ENCODE measurements at places on chromosomes 5 and 9.

DNA sequence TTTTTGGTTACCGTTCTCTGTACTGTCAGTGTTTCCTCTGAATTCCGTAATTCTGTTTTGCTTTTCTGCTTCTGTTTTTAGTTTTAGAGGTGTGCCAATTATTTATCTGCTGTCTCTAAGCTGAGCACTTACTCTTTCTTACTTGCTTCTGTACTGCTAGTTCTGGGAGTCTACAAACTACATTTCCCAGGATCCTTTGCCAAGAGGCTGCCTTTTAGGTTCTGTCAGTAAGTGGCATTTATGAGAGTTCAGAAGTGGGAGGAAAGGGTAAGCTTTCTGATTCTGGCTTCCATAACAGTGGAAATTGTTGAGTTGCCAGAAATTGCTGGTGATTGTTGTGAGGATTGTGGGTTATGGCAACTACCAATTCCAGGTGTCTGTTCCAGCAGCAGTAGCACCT is 102.4 kb downstream of the OSTF1 start:
- DNase-seq: no peak

DNA sequence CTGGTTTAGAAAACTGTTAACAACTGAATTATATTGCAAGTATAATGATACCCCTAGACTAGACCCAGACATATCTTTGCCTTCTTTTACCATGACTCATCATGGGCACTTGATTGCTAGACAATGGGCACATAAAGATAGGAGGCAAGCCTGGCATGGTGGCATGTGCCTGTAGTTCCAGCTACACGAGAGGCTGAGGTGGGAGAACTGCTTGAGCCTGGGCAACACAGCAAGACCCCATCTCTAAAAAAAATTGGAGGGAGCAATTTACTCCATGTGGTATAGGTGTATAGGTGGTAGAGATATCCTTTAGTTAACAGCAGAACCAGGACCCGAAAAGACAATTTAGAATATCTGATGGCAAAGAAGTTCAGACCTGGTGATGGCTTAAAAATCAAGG is 51.6 kb downstream of the ELOVL7 start:
- DNase-seq: no peak

- no peak for DNase-seq
Measured at GRCh38 chr5:135193213-135194125, 159.4 kb upstream of the PITX1 start.

DNA sequence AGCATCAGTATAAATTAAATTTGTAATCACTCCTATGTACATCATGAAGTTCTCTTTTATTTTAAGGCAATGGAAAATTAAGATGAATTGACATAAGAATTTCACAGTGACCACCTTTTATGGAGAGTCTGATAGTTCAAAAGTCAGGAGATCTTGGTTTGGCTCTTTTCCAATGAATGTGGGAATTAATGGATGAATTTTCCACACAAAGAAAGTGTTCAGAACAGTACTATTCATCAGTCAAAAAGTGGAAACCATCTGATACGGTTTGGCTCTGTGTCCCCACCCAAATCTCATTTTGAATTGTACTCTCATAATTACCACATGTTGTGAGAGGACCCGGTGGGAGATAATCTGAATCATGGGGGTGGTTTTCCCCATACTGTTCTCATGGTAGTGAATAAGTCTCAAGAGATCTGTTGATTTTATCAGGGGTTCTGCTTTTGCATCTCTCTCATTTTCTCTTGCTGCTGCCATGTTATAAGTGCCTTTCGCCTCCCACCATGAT is 24.5 kb downstream of the CCDC125 start:
- no peak for DNase-seq

- no peak for DNase-seq
Measured at GRCh38 chr5:29382780-29383179, 1810.7 kb upstream of the CDH6 start.

- DNase-seq: no peak
Measured at GRCh38 chr9:37953775-37954437, 50.0 kb upstream of the SLC25A51 start.

DNA sequence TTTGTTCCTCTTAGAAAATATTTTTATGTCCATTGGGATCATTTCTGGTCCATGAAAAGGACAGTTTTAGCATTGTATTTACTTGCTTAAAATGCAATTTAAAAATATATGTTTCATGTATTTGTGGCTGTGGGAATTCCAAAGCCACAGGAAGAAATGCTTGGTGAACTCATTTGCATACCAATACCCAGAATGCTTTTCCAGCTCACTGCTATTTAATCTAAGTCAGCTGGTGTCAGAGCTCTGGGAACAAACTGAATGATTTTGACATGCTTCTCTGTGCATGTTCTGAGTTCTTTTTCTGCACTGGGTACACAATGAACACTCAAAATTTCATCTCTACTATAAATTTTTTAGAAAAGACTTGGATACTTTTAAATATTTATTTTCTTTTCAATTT is 482.8 kb upstream of the ARRDC3 start:
- DNase-seq: no peak

DNA sequence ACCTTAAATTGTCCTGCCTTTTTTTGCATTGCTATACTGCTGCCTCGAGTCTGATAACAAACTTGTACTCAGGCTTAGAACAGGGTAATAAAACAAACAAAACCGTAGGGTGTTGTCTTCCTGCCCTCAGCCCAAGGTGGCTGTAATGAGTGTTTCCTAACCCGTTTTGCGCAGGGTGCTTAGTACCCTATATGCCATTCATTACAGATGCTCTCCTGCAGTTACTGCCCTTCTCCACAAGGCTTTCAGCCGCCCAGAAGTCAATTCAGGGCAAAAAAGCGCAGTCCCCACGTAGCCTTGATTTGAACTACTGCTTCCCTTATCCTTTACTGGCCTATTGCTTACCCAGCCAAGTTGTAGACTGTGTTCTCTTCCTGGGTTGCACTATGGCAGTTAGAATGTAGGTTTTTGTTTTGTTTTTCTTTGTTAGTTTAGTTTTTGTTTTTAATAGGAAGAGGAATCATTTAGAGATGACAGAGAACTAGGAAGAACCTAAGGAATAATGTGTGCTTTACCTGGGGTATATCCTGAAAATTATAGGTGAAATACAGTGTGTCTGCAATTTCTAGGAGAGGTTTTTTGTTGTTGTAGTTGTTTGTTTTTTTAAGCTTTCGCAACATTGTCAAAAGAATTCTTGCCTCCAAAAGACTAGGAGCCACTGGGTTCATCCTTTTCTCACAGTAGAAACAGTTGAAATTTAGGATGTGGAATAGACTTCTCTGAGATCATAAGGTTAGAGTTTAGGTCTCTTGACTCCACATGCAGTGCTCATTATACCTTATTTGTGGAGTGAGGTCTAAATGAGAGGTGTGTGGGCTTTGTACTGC is 1.3 kb downstream of the HMGXB3 start:
- DNase-seq: peak; percentile 60

GRCh38 chr5:54704333-54704732 is 186.8 kb downstream of the SNX18 start:
- no peak for DNase-seq

GRCh38 chr9:72322259-72322658 is 42.7 kb downstream of the ZFAND5 start:
- DNase-seq: no peak

- no peak for DNase-seq
Measured at GRCh38 chr5:145385276-145385675, 449.9 kb downstream of the PRELID2 start.

- no peak for DNase-seq
Measured at GRCh38 chr9:16223074-16223871, 647.2 kb downstream of the BNC2 start.

DNA sequence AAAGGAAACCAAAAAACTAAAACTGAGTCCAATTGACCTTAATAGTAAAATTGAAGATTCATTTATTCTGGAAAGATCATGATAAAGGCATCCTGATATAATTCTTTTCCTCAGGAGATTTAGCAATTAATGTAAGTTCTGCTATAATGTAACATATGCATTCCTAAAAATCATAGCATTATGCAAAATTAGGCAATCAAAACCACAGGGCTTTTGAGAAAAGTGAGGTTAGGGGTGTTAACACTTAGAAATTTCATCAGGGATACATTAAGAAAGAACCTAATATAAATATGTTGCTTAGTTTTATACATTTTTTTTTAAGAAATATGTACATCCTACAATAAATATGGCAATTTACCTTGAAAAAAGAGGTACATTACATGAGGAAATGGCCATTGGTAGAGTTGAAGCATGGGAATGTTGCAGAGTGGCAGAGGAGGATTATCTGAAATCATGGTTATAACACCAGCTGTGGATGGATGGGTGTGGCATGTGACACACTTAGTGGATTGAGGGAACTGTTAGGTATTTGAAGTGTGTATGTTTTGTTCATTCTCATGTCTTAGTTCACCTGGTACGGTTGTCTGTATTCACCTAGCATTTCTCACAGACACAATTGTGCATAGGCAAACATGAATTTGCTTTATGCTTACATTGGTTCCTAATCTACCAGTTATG is 51.1 kb downstream of the CCNH start:
- no peak for DNase-seq

DNA sequence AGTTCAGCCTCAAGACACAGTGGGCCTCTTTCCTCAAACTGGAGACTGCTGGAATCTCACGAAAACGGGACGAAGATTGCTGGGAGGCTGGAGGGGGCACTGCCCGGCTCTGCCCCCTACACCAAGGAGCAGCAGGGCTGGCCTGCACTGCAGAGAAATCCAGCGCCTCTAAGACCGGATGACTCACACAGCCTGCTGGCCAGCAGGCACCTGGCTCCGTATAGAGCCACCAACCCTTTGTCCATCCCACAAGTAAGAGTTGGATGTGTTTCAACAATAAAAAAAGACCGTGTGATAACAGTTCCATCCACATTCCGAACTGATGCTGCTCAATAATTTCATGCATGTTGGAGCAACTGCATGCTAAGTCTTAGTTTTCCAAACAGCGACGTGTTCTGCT is 11.5 kb downstream of the CCDC127 start:
- no peak for DNase-seq

DNA sequence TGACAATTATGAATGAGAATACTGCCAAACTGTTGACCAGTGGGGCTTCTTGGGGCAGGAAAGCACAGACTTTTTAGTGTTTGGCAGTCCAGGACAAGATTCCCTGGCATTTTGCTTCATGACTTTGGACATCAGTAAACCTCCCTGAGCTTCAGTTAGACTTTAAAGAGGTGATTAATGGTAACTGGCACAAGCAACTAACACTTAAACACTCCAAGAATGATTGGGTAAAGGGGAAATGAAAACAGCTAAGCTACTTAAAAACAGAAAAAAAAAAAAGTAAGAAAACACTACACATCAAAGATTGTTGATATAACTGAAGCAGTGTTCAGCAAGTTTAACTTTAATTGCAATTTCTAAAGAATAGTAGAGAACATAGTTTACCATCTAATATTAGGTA is 13.4 kb downstream of the PAIP1 start:
- DNase-seq: no peak

DNA sequence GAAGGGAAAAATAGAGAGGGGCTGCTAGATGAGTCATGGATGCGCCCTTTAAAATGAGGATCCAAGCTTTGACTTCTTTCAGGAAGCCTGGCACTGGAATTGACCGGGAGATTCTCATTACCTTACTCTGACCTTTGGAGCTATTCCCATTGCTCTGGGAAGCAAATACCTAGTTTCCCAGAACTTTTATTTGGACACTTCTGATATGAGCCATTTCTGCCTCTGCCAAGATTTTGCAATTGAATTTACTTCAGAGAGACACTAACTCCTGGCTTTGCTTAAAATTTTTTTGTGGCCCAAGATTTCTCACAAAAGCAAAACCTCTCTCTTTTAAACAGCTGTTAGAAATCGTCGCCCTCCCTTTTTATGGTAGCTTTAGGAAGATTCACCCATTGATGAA is 15.7 kb upstream of the AGXT2 start:
- DNase-seq: no peak

DNA sequence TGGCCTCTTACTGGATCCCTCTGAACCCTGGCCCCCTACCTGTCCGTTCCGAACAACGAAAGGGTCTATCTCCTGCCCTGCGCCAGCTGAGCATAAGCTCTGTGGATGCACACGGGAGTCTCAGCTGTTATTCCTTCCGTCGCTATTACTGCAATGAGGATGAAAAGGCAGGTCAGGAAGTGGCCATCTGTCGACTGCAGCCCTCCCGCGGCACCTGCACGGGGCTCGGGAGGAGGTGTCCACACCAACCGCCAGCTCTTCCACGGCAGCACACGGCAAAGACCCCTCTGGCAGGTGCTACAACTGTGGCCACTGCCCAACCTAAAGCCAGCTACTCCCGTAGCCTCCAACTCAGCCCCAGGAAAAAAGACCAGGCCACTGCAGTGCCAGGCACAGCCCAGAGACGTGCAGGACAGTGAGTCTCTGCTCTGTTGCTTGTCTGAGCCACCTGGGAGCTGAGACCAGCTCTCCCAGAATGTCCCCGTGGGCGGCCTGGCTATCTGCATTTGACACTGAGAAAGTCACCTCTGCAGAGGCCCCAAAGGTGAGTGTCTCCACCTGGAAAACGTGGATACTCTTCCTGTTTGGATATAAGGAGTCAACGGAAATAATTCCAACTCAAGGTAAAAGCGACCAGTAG is 19.1 kb downstream of the CAMSAP1 start:
- DNase-seq: no peak

DNA sequence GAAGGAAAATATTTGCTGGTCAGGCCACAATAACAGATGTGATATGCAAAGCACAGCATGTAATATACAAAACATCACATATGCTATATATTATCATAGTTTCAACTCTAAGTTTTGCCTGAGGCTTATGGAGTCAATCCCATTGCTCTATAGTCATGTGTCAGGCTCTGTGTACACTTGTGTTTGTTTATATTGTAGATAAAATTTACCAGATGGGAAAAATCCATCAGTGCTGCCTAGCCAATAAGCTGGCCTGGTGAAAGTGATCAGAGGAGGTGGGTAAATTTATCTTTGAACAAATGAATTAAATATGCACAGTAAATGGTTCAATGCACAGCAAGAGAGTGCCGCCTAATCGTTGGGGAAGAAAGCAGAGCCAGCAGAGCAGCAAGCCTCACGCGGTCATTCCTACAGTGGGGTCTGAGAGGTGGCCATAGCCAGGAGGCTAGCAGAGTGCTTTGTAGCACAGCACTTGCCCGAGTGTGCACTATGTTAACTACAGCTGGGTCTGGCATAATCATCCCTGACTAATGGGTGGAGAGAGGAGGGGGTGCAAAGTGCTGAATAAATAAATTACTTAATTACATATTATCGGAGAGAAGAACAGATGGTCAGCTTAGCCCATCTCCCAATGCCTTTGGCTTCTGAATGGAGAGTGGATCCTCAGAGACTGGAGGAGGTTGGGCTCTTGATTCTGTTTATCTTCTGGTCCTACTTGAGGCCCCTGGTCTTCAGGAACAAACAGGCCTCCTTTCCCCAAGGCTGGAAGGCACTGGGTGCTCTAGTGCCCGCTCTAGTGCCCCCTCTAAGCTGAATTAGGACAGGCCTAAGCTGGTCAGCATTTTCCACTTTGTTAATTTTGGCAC is 153.5 kb downstream of the MAT2B start:
- no peak for DNase-seq

DNA sequence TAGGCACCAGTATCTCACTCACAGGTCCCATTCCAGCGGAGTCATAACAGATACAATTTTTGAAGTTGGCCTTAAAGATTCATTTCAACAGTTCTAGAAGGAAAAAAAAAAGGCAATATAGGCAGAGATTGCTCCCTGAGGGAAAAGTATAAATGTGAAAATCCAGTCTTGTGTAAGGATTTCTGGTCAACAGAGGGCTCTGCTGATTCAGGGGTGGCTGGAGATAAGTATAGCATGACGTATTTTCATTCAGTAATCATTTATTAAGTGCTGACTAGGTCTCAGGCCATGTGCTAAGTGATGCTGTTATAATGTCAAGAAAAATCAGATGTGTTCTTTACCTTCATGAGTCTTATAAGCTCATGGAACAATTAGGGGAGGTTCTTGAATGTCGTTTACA is 377.3 kb upstream of the MEF2C start:
- DNase-seq: no peak

GRCh38 chr9:72955126-72955455 is 2.2 kb upstream of the ALDH1A1 start:
- no peak for DNase-seq

Measured in central memory CD4-positive, alpha-beta T cell (primary cell).